Cardiac fibroblast (primary cell): ENCODE measurements at places on chromosomes 12 and 14.
A peak's percentile ranks its signal among the peaks of the same experiment; 100 is the strongest.

GRCh38 chr14:22837750-22838538 is 1.6 kb downstream of the MMP14 start:
- DNase-seq = peak; percentile 80

GRCh38 chr12:69662764-69663163 is 36.3 kb downstream of the BEST3 start:
- DNase-seq = no peak

DNA sequence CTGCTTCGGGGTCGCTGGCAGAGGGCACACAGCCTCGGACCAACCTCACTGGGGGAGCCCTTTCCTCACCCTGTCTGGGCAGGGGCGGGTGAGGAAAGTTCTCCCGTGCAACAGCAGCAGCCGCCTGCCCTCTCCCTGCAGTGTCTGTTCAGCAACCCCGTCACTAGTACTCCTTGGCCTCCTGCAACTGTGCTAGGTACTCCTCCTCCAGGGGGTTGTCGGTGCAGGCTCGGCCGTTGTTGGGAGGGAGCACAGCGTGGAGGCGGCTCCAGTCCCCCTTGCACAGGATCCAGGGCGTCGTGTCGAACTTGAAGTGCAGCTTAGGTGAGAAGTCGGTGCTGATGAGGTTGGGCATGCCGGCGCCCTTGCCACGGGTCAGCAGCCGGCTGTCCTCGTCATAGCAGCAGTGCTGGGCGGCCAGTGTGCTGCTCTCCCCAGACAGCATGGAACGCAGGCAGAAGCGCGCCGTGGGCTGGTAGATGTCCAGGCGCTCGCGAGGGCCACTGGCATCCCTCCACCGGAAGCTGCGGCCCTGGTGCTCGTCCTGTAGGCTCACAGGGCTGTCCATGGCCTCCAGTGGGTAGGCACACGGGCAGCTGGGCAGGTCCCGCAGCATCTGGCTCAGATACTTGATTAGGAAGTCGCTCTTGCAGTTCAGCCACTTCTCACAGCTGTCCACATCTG is 17.7 kb downstream of the AHSA1 start:
- DNase-seq = no peak

DNA sequence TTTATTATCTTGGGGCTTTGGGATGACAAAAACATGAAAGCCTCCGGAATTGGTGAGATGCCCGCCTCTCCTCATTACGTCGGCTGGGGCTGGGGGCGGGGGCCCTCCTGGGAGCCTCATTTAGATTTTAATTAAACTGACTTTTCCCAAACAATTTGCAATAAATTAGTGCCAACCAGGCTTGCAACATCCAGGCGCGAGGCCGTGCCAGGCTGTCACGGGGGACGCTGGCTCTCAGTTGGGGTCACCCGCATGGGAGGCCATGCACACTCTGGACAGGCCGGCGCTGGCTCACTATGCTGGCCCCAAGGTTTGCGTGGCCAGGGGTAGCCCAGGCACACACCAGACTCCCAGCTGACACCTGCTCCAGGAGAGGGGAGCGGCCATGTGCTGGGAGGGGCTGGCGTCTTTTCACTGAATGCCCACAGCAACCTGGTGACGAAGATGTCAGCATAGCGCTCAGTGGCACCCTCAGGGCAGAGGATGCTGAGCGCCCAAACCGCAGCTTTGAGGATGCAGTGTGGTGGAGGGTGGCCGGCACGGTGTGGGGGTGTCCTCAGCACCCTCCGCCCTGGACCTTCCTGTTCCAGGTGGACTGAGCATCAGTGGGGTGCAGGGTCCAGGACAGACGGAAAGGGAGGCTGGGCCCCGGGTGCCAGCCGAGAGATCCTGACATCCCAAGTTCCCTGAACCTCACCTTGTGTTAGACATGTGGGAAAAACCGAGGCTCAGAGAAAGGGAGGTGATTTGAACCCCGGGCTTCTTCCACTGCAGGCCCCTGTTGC is 190.8 kb upstream of the C14orf180 start:
- DNase-seq = no peak

DNA sequence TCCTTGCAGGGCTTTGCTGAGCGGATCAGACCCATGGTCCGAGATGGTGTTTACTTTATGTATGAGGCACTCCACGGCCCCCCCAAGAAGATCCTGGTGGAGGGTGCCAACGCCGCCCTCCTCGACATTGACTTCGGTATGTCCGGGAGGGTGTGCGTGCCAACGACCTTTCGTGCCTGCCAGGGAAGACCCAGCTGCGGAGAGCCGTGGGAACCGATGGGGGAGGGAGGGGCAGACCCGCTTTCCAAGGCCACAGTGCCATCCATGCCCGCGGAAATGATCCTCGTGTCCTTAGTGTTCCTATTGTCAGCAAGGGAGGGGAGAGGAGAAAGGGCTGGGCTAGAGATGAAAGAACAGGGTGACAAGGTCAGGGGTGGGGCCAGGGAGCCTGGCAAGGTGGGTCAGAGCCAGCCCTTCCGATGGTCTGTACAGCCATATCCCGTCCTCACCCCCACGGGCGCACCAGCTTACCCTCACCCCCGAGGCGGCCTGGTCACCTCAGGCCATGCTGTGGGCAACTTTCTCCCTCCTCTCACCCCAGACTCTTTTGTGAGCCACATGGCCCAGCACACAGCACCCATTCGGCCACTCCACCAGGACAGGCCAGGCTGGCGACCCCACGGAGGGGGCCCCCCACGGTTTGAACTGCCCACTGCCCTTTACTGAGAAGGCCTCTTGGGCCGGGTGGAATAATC is 11.7 kb upstream of the SIVA1 start:
- no peak for DNase-seq

DNA sequence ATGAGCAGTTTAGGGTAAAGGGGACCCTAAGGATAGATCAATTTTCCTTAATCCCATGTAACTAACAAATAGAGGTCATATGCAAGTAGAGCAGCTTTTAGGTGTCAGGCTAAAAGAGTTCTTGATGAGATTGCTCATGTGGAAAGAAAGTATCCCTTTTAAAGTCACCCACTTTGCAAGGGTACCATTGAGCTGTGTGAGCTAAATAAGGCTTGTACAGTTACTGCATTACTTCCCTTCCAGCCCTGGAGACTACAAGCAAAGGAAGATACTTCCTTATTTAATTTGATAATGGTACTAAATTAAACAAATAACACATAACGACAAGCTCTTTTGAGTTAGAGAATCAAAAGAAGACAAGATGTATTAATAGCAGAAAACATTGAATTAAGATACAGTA is 191.7 kb downstream of the TMX1 start:
- no peak for DNase-seq

GRCh38 chr12:92078167-92079053 is 67.2 kb downstream of the BTG1 start:
- peak; percentile 96 for DNase-seq

DNA sequence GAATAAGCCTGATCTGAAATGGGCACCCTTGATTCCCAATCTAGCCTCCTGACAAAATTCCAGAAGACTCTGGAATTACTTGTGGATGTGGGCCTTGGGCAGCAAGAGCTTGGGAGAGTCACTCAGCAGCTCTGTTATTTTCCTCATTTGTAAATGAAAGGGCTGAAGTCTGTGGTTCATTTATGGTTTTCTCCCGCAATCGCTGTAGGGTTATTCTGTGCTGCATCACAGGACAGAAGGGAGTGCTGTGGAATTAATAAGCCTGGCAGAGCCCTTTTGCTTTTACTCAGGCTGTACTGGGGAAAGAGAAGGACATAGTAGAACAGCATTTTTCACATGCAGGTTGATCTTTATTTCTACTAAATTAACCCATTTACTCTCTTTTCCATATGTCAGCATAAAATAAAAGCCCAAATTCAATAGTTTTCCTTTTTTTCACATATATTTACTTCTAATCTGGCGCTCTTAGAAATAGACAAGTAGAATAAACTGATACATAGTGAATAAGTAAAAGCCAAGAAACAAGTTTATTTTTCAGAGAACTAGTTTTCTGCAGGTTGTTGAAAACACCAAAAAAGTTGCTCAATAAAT is 49.2 kb downstream of the DUSP16 start:
- no peak for DNase-seq

- no peak for DNase-seq
These were observed 222.1 kb upstream of the PLXNC1 start for GRCh38 chr12:93926237-93926636.

- DNase-seq = no peak
These were observed 13.0 kb downstream of the SCNN1A start for GRCh38 chr12:6362403-6362802.

DNA sequence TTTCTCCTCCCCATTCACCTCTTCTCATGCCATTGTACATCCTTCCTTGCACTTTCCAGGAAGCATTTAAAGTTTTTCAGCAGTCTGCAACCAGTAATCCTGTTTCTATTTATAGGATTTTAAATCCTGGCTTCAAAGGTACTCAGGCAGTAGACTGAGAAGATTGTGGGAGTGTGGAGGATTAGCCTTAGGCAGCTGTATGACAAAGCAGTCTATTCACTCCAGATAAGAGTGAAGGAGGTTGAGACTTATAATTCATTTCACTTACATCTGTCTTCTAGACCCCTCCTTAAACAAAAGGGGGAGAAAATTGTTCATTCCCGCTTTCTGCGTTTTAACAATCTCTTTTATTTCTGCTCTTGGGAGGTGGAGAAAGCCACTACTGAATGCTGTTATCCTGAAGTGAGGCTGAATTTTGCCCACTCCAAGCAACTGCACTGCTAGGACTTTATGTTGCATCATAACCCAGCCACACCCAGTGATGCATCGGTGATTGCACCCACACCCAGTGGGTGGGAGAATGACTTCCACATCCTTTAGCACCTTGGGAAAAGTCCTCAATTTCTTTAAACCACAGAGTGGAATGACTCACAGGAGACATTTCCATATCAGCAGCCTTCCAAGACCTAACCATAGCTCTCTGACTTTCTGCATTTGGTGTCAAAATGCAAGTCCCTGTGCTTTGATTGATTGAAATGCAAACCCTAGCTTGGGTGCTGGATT is 382.5 kb upstream of the ATP2B1 start:
- DNase-seq = peak; percentile 95

DNA sequence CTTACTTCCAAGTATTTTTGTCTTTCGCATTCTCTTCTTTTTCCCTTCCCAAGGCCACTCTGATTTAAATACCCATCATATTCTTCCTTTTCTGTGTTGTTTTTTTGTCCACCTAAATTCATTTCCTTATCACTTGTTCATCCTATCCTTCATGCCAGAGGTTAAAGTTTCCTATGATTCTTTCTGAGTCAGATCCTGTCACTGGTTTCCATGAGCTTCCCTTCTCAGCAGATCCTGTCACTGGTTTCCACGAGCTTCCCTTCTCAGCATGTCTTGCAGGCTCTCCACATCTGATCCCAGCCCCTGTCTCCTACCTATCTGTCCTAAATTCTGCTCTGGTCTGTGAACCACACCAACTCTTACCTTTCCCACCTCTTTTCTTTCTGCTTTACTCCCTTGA is 311.8 kb upstream of the RGS6 start:
- DNase-seq = peak; percentile 36

GRCh38 chr12:111355201-111355925 is 13.5 kb downstream of the PHETA1 start:
- no peak for DNase-seq

- no peak for DNase-seq
These were observed 144.2 kb downstream of the KCNC2 start for GRCh38 chr12:75065482-75065881.

DNA sequence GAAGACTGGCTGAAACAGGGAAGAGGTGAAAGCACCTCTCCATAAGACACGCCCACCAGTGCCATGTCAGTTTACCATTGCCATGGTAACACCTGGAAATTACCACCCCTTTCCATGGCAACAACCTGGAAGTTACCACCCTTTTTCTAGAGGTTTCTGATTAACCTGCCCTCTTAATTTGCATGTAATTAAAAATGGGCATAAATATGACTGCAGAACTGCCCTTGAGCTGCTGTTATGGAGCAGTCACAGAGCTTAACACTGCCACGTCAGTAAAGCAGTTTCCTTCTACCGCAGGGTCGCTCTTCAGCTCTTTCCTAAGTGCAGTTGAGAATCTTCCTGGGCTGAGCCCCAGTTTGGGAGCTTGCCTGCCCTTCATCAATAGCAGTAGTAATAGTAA is 55.2 kb downstream of the RASSF3 start:
- no peak for DNase-seq

- DNase-seq = no peak
These were observed 51.1 kb downstream of the EMP1 start for GRCh38 chr12:13247596-13247995.

GRCh38 chr12:110513842-110514241 is 11.7 kb downstream of the RAD9B start:
- no peak for DNase-seq

DNA sequence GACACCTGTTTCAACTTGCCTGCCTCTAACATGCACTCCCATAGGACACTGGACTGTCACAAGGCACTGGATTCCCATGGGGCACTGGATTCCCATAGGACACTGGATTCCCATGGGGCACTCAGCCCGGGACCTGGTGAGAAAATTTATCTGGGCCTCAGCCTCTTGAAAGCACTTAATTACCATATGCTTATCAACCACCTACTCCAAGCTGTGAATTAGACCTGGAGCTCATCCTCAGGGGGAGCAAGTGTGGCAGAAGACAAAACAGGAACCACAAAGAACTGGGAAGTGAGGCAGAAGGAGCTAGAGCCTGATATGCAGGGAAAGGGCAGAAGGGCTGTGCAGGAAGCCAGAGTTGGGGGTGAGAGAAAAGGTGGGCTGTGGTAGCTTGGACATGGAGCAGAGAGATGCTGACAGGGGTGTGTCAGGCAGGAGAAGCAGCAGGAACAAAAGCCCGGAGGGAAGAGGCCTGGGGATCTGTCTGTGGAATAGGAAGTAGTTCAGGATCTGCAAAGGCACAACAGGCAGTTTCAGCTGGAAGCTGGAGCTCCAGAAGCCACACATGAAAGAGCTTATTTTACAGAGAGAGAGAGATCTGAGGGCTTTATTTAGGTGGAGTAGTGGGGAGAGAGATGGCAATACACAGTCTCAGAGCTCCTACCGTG is 3.1 kb downstream of the KRT82 start:
- DNase-seq = no peak

DNA sequence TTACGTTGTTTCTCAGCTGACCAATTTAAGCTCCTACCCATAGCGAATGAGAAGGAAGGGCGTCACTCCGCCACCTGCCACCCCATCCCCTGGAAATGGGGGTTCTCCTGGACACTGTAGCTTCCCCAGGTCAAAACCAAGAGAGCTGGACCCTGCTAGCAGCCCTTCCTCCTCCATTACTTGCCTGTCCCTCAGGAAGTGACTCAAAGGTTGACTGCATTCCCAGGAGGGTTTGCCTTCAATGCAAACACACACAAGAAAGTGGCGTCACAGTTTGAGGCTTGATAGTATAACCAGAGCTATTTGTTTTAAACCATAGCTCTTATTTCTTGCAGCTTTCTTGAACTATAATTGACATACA is 79.1 kb downstream of the KCNK13 start:
- peak; percentile 79 for DNase-seq

DNA sequence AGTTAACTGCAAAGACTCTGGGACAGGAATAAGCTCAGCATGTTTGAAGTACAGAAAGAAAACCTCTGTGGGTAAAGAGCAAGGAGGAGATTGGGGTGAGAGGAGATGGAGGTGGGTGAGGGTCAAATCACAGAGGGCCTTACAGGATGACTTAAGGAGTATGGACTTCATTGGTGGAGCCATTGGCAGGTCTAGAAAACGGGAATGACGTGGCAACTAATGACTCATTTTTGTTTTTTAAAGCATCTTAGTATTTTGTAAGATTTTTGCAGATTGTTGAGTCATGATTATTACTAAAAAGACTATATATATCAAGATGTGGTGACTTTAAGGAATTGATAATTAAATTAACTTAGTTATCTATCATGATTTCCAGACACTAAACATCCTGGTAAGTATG is 18.5 kb downstream of the UTP20 start:
- peak; percentile 62 for DNase-seq
